ENCODE measurements at places on chromosomes 6 and 20.

GRCh38 chr20:50023116-50023805, 40.5 kb downstream of the SNAI1 start:
- DNase-seq = no peak

- DNase-seq = peak; percentile 20
Measured at GRCh38 chr20:44805979-44806620, 4.2 kb downstream of the RIMS4 start.

DNA sequence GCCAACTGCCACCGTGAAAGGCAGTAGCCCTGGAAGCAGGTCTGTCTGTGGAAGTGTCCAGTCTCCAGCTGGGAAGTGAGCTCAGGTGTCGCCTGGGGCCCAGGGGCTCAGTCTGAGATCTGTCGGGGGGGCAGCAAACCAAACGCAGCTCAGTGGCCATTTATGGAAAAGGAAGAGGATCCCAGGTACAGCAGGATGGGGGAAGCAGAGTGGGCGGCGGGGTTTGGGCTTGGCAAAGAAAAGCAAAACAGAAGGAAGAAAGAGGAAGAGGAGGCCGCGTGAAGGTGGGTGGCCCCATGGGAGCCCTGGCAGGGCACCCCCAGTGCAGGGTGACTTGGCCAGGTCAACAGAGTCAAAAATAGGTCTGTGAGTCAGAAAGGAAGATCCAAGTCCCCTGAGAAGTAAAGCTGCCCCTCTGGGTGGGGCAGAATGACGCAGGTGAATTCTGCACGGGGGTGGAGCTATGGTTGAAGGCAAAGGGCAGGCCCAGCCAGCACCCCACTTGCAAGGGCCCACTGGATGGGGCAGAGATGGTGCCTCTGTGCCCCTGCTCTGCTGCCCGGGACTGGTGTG, 5.3 kb downstream of the PXDC1 start:
- DNase-seq = no peak

GRCh38 chr6:2891768-2892170, 11.3 kb downstream of the SERPINB9 start:
- DNase-seq = no peak

DNA sequence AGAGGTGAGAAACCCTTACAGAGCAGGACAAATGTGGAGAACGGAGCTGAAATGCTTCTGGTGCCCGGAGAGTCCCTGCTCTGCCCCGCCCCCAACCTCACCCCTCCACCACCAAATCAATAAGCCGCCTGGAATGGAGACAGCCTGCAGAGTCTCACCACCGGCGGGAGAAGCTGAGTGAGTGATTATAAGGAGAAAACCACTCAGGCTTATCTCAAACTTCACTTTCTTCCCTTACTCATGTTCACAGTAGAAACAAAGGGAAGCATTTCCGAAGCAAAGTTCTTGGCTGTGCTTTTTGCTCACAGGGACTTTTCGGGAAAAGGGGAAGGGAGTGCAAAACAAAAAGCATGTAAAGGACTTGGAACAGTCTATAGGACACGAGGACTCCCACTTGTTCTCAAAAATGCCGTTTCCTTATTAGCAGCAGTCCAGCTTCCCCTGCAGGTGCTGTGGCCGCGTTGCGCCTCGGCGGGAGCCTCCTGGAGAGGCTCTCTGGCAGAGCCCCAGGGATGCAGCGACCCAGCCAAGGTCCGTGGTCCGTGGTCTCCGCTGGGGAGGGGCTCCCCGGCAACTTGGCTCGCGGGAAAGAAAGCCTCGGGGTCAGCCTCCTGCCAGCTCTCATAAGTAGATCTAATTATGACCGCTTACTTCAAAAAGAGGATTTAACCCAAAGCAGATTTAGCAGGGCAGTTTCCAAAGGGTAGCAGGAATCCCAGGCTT, 64.8 kb upstream of the TMEM30A start:
- no peak for DNase-seq

DNA sequence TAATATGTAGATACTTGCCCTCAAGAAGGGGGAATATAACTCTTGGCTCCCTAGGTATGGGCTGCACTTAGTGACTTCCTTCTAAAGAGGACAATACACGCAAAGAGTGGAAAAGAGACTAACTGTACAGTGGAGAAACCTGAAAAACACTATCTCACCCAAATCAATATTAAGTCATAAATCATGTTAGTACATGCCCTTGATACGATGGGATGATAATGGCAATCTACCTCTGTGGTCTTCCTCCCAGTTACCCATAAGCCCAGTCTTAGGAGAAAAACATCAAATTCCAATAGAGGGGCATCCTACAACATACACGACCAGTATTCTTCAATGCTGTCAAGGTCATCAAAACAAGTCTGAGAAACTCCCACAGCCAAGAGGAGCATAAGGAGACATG, 1.3 kb downstream of the TRIM26 start:
- DNase-seq = no peak

GRCh38 chr6:53306819-53307347, 41.9 kb downstream of the ELOVL5 start:
- DNase-seq = no peak

DNA sequence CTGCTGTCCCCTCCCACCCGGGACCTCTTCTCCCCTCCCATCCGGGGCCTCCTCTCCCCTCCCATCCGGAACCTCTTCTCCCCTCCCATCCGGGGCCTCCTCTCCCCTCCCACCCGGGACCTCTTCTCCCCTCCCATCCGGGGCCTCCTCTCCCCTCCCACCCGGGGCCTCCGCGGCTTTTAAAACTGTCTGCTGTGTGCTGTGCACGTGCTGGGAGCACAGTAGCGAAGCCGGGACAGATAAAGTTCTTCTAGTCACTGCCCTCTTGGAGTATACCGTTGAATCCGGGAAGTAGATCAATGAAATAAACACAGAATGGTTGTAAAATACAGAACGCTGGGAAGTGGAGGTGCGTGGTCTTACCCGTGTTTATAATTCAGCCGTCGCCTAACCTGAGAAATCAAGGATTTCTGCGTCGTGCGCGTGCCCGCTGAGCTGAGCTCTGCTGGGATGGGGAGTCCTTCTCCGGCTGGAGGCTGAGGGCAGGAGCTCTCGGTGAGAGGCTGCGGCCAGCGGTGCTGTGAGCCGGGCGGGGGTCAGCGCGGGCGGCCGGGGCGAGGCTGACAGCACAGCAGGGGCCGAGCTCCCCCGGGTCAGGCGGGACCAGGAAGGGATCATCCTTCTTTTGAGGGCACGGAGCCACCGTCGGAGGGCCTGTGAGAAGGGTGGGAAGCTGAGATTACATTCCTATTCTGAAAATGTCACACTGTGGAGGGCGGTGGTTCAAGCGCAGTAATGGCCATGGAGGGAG, 19.6 kb upstream of the KIF25 start:
- DNase-seq = no peak

- no peak for DNase-seq
Measured at GRCh38 chr20:18794428-18794787, 19.2 kb upstream of the SCP2D1 start.

- no peak for DNase-seq
Measured at GRCh38 chr20:59253779-59254319, 46.6 kb upstream of the EDN3 start.

DNA sequence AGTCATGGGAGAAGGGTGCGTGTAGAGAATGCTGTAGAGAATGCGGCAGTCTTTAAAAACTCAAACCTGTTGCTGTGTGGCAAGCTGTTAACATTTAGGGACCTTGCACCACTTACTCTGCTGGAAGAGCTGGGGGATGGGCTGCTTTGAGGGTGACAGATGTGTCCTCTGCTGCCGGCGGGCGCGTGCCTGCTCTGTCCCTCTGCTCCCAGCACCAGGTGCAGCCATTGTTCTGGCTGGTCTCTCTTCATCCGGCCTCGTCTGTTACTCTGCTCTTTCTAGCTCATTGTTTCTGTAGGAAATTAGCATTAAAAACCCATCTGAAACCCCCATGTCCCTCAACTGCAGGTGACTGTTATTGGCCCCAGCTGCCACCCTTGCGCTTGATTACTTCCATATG, 78.5 kb downstream of the CBFA2T2 start:
- peak; percentile 65 for DNase-seq

DNA sequence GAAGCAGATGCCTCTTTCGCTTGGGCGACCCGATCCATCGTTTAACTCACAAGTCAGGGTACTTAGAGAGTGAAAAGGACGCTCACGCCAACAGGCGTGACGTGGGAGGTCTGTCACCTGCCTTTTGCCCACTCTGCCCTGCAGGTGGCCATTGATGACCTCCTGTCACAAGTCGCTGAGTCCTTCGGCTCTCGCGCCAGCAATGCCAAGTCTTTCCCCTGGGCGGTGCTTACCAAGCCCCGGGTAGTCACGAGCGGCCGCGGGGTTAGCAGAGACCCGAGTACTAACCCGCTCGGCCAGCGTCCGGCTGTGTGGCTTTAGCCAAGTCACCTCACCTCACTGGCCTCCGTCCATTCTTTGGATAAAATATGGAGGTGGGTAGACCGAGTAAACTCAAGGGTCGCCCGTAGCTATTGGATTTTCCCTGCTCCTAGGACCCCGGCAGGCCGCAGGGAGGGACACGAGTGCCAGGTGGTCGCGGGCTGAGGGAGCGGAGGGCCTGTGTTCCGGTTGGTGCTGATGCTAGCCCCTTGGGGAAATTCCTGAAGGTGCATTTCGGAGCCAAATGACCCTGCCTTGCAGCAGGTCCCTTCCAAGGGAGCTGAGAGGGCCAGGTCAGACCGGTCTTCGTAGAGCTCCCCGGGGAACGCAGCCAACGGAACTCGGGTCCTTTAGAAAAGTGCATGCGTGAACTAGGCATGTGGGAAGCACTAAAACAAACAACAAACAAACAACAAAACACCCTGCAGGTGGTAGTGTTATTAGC, 668 bp downstream of the PKIB start:
- peak; percentile 4 for DNase-seq

DNA sequence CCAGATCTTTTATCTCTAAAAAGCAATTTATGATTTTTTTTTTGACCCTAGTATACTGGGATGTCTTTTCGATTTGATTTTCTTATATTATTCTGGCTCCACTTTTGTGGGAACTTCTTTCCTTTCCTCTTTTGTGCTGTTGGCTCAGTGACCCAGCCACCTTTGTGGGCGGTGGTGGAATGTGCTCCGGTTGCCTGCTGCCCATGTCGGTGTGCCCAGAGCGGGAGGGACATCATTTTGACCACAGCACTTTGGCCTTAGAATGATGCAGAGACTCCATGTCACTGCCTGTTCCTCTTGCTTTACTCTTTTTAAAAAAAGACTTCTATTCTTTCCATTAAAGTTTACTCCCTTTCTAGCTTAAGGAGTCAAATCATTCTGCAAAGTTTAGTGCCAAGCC, 198.0 kb downstream of the FARS2 start:
- DNase-seq = no peak

DNA sequence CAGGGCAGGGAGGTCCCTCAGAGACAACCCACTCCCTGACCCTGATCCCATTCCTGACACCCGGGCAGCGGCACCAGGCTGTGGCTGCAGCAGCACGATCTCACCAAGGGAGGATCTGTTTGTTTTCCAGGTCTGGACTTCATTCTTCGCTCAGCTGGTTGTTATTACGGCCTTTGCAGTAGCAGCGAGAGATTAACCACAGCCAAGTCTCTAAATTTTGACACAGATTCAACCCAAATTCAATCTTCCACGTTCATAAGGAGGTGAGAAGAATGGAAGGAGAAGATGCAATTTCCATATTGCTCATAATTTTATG, 91.1 kb upstream of the THBS2 start:
- DNase-seq = no peak

DNA sequence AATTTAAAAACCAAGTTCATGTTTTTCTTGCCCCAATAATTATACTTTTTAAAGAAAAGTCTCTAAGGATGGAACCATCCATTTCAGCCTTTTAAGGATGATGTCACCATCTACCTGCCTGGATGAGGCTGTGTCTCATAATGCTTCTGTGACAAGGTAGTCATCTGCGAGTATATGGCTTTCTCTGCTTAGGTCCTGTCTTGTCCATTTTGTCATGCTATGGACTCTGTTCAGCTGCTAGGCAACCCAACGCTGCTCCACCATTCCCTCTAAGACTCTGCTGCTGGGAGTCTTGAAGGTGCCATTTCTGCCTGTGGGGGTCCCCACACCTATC, 459.8 kb upstream of the RUNX2 start:
- no peak for DNase-seq

DNA sequence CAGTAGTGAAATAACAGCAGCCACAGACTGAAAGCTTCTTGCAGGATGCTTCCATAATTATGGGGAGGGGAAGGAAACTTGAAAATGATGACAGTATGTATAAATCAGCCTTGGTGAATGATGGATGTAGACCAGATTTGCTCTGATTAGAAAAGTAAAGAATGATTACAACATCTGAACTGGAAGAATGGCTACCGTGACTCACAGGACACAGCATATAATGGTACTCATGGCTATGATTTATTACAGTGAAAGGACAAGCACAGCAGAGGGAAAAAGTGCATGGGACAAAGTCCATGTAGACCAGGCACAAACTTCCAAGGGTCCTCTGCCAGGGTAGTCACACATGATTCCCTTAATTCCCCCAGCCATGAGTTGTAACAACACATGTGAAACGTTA, 70.7 kb upstream of the POPDC3 start:
- no peak for DNase-seq

- no peak for DNase-seq
Measured at GRCh38 chr6:169935348-169935718, 183.9 kb downstream of the ERMARD start.

DNA sequence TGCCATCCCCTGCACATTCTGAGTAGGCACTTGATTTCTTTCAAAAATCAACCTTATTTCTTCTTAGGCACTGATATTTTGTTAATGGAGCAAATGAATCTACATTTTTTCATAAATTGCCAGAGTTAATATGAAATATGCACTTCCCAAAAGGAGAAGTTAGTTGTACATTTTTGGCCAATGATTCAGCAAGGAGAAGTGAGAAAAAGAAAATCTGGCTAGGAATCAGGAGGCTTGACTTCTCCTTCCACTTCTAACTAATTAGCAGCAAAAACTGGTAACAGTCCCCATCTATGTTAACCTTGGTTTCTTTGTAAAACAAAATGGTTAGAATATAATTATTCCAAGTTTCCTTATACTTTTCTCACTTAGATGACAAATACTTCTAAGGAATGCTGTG, 7.0 kb upstream of the DSE start:
- no peak for DNase-seq

DNA sequence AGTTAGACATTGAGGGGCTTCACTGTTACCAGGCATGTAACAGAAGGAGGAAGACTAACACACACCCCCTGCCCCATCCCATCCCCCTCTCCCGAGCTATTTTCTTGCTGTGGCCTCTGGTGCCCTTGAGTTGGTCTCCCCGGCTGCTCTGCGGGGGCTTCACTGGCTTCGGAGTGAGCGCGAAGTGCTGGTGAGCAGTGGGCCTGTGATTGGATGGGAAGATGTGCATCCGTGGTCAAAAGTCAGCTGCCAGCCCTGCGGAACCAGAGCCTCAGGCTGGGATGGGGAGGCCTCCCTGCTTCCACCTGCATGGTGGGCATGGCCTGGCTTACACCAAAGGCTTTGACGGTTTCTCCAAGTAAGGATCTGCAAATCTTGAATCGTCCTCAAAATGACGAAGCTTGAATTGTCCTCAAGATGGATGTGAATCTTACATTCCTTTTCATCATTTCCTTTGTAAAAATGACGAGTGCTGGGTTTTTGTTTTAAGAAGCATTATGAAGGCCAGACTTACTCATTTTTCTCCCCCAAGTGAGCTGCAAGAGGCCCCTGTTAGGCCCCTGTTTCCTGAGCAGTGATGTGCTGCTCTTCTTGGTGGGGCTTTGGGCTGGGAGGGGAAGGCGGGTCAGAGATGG, 23.7 kb downstream of the SPATA2 start:
- DNase-seq = no peak

Data from midbrain (tissue), 1 donor.